Dermis blood vessel endothelial cell (primary cell): ENCODE measurements at places on chromosomes 1 and 21.
A peak's percentile ranks its signal among the peaks of the same experiment; 100 is the strongest.

DNA sequence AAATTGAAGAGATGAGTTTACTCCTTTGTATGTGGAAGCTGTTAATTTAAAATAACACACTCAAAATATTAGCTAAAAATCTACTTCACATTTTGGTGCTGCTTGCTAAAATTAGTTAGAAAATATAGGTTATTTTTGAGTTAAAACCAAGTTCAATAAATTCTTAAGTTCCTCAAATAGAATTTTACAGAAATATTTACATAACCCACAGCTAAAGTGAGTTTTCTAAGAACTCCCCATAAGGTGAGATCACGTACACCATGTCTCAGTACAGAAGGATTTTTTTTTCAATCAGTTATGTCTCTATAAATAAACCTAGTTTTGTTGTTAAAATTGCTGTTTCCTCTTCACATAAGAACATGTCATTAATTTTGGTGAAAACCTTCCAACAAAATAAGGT is 108.0 kb downstream of the SDCCAG8 start:
- DNase-seq = no peak

- DNase-seq = no peak
Observed at GRCh38 chr21:38346286-38346685, 89.5 kb downstream of the KCNJ15 start.

DNA sequence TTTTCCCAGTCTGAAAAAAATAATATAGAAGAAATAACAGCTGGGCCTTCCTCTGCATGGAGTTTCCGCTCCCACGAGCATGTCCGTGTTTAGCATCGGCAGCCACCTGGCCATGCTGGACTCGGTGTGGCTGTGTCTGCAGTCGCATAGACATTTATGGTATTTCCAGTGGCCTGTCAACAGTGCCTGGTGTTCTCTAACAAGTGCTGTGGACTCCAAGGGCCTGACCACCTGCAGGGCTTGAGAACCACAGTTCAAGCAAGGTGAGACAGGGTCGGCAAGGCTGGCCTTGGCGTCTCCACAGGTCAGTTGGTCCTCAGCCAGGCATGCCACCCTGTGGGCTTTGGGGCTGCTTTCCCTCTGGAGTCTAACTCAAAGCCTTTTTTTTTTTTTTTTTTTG is 124.8 kb downstream of the PGBD5 start:
- peak; percentile 6 for DNase-seq

- peak; percentile 93 for DNase-seq
Observed at GRCh38 chr1:38834937-38835827, 24.4 kb downstream of the RRAGC start.

GRCh38 chr1:96346719-96347118 is 374.9 kb upstream of the PTBP2 start:
- peak; percentile 24 for DNase-seq

GRCh38 chr1:234649432-234650081 is 39.6 kb upstream of the IRF2BP2 start:
- no peak for DNase-seq

DNA sequence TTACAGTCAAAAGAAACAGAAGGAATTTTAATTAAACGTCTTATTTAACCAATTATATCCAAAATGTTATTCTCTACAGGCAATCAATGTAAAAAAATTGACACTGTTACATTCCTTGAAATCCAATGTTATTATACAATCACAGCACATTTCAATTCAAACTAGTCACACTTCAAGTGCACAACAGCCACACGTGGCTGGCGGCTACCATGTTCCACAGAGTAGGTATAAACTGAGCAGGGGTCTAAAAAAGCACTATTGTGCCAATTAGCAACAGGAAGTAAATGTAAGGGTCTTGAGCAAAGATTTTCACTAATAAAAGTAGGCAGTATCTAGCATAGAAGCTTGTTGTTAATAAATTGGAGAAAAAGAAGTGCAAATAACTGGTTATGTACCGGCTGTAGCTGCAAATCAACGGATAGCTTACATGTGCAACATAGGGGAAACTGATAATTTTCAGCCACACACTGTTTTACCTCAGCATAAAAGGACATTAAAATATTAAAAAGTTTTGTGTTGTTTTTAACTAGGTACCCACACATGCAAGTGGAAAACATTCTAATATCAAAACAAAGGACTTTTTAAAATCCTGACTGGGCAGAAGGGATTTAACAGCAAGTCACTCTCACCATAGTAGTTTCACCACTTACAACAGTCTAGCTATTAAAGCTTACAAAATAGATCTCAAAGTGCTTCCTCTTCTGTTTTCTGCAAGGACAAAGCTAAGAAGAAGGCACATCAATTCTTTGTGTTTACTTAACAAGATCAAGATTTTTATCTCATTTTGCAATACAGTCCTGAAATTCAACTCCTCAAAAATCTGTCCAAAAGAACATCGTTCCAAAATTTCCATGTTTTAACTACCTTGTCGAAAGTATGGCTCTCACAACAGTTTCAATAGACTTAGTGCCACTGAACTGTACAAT is 2.5 kb downstream of the CSDE1 start:
- no peak for DNase-seq

GRCh38 chr1:116988908-116989307 is 12.7 kb upstream of the CD101 start:
- no peak for DNase-seq

- no peak for DNase-seq
Observed at GRCh38 chr1:19511116-19511515, 25.8 kb upstream of the CAPZB start.

- DNase-seq = no peak
Observed at GRCh38 chr1:204680051-204680450, 5.5 kb downstream of the LRRN2 start.

- no peak for DNase-seq
Observed at GRCh38 chr1:27267153-27267552, 32.7 kb downstream of the WDTC1 start.

- no peak for DNase-seq
Observed at GRCh38 chr1:53519421-53519820, 60.2 kb downstream of the DMRTB1 start.

GRCh38 chr1:34312359-34312758 is 135.7 kb downstream of the C1orf94 start:
- no peak for DNase-seq

DNA sequence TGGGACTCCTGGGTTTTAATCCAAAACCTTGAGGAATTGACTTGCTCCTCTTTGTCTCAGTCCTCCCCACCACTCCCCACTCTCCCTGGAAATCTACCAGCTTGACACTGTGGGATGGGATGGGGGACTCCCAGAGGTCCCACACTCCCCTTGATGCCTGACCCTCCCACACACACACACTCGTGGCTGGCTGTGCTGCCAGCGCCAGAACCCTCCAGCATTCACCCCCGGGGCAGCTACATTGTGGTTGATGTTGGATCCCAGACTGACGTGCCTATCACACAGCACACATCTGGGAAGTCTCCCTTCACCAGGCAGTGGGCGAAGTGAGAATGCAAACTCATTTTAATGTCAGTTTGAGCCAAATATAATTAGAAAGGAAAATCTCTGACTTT is 10.0 kb downstream of the KIRREL1 start:
- DNase-seq = no peak

DNA sequence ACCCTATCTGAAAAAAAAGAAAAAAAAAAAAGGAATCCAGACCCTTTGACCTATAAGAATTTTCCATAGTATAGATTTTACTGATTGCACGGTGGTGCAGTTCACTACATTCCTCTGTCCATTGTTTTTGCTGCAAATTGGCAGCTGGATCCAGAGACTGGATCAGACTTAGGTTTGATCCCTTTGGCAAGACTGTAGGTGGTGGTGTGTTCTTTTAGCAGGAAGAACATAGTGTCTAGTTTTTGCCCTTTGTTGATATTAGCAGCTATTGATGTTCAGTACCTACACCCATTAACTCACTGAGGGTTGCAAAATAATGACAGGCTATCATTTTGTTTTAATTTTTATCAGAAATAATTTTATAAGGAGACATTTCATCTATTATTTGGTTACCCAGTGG is 37.1 kb downstream of the OSBPL9 start:
- peak; percentile 46 for DNase-seq

DNA sequence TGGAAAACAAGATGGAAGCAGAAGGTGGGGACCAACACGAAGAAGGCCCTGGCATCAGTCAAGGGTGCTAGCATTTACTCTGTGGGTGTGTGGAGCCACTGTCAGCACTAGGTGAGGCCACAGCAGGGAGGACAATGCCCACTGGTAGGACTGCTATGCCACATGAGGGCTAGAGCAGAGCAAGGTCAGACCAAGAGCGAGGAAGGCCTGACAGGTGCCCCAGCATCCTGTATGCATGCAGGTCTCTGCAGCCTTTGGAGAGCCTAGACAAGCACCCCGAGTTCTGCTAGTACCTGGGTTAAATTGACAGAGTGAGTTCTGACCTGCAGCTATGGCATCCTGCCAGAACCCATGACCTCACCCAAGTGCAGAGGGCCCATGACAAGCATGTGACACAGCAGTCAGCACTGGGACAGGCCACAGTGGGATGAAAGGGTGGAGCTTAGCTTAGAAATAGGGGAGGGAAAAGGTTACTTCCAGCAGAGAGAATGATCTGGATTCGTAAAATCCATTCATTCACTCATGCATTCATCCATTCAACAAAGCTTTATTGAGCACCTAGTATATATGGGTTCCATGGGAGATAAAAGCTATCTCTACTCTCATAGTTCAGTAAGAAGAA is 9.0 kb upstream of the CSF1 start:
- DNase-seq = peak; percentile 34

DNA sequence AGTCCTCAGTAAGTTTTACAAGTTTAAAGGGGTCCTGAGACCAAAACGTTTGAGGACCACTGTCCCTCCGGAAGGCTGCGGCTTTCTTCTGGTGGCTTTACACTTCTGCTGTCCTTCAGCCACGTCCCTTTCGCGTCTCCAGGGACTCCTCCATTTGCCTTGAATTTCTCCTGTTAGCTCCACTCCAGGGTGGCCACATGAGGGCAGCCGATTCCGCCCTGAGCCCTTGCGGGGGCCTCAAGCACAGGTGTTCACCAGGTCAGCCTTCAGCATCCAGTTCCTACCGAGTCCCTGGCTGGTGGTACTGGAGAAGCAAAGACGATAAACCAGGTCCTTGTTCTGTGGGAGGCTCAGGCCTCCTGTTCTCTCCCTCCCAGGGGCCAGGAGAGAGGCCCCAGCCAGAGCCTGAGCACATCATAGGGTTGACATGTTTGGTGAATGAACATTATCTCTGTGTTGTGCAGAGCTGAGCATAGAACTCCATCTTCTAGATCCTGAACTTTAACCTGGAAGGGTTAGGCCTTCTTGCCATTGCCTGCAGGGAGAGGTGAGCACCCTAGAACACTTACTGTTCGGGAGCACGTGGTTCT is 27.4 kb upstream of the COQ8A start:
- peak; percentile 66 for DNase-seq

DNA sequence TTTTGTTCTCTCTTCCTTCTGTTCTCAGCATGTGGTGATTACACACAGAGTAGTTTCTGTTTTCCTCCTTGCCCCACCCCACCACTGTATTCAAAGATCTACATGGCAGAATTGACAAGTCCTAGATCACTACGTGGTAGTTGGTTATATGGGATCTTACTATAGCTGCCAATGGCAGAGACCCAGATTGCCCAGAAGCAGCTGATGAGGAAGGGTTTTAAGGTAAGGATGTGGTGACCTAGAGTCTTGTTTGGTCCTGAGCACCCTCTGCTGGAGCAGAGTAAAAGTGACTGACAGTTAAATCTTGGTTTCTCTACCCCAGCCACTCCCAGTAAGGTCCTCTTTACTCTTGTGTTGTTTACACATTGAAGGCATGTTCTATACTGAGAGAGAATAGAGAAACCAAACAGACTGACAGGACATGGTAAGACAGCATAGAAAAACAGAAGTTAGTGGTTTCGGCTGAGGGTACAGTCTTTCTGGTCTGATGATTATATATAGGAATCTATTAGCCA is 22.8 kb upstream of the STRIP1 start:
- DNase-seq = peak; percentile 74

DNA sequence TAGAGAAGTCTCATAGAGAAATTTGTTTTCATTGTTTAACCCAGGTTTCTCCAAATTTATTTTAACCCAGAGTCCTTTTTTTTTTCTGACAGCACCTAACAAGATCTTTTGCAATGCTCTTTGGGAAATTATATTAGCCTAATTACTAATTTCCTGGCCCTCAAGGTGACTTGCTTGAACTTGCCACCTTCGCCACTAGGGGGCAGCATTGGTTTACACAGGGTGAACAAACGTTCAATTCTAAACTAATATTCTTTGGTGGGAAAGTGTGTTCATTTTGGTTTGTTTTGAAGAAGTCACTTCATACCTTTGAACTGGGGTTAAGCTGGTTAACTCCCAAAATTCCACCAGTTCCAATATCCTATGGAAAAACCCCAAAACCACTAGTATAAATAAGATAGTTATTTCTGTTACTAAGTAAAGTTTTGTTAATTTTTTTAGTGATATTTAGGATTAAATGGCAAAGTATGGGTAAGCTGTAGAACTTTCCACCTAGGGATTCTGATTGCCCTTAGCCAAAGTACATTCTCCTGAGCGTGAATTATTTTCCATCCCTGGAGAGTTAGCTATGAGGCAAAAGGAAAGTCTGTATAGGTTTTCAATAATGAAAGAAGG is 13.0 kb downstream of the CCDC190 start:
- peak; percentile 91 for DNase-seq

DNA sequence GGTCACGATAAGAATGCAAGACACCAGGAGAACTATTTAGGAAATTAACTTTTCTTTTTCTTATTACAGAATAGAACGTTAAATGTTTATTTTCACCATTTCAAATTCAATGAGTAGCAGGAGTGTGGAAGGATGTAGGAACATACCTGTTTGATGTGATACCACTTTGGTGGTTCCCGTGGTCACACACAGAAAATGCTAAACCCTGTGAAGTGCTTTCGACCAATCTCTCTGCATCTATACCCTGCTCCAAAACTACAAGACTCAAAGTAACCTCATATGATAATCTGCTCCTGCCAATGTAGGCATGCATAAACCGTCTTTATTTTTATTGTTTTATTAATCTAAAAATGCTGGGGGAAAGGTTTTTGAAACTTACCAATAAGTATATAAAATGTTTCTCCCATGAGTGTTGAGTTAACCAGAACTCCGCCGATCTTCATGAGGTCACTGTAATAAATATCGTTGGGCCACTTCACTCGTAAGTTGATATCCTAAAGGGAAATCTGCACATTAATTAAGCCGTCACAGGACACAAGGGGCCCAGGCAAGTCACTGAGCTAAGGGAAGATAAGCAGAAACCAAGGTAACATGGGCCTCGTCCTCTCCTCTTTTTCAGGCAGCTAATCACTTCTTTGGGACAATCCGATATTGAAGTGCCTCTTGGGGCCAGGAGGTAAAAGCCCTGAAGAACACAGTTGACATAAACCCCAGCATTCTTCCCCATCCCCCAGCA is 60.6 kb downstream of the SIM2 start:
- DNase-seq = no peak

- DNase-seq = no peak
Observed at GRCh38 chr1:227035316-227035715, 95.2 kb downstream of the COQ8A start.

GRCh38 chr1:22915816-22916470 is 56.7 kb downstream of the LACTBL1 start:
- peak; percentile 38 for DNase-seq

- no peak for DNase-seq
Observed at GRCh38 chr1:209743145-209743482, 12.7 kb upstream of the TRAF3IP3 start.

GRCh38 chr1:151831605-151832004 is at the start of gene RORC:
Gene RORC, minus strand, starts transcription at chr1:151831802. Its CDS starts 38 bp downstream, at chr1:151831764.
- no peak for DNase-seq
